ENCODE measurements at places on chromosomes 12 and 14.

DNA sequence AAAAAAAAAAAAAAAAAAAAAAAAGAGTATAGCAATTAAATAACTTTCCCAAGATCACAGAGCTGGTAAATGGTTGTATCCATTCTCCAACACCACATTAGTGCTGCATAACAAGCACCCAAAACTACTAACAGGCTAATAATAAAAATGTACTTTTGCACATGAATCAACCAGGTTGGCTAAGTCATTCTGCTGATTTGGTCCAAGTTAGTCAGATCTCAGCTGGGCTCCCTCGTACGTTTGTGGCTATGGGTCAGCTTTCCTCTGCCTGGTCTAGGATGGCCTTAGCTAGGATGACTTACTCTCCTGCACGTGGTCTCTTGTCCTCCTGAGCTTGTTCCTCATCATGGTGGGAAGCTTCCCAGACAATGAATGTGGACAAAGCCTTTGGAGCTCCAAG, 7.9 kb upstream of the PLEKHG6 start:
- no peak for DNase-seq

- peak; percentile 25 for DNase-seq
These were observed 903 bp downstream of the PARPBP start for GRCh38 chr12:102120886-102121285.

- DNase-seq = peak; percentile 86
These were observed 149.7 kb upstream of the ARHGAP5 start for GRCh38 chr14:31927348-31927832.

DNA sequence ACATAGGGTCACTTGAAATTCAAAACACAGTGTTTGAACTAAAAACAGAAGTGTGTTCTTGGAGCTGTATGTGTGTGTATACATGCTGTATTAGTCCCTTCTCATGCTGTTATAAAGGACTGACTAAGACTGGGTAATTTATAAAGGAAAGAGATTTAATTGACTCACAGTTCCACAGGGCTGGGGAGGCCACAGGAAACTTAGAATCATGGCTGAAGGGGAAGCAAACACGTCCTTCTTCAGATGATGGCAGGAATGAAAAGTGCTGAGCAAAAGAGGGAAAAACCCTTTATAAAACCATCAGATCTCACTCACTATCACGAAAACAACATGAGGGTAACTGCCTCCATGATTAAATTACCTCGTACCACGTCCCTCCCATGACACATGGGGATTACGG, 224.1 kb downstream of the BCAT1 start:
- DNase-seq = no peak

- no peak for DNase-seq
These were observed 471 bp downstream of the MTRFR start for GRCh38 chr12:123233505-123234308.

DNA sequence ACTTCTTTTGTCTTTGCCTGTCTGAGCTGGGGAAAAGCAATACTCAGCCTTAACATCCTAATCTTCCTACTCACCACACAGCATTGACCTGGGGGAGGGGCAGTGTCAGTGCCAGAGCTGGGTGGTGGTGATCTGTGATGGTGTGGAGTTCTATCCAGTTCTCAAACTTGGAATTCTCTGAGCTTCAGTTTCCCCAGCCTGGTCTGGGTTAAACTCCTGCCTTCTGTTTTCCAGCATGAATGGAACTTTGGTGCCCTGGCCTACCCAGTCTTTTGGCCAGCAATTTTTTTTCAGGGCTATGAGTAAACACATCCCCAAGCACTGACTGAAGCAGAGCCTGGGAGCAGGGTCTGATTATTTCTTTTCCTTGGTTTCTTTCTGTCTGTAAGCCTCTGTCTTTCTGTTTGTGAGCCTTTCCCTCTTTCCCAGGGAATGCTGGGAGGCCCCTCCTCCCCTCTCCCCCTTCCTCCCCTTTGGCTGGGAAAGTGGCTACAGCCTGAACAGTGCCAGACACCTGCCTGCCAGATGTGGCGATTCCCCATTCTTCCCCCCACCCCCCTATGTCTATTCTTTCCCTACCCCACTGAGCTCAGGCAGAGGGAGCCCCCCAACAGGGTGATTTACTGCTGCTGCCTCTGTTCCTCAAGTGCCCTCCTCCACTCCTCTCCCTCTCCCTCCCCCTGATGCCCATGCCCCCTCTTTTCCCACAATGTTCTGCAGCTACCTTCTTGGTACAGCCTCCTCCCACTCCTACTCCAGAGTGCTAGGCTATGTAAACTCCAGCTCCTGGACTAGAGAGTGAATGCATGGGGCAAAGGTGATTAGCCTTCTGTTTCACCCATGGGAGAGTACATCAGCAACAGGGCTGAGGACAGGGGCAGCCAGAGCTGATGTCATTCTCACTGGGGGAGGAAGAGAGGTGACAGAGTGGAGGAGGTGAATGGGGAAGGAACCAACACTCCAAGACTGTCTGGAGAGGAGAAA, 11.1 kb downstream of the GPR84 start:
- no peak for DNase-seq

- no peak for DNase-seq
These were observed 25.9 kb downstream of the DUSP6 start for GRCh38 chr12:89326239-89327040.

GRCh38 chr12:53063708-53064612, 14.1 kb downstream of the TNS2 start:
- no peak for DNase-seq

GRCh38 chr12:182381-182892, 31.5 kb downstream of the SLC6A12 start:
- peak; percentile 92 for DNase-seq

GRCh38 chr14:95062946-95063345, 94.4 kb downstream of the DICER1 start:
- no peak for DNase-seq

DNA sequence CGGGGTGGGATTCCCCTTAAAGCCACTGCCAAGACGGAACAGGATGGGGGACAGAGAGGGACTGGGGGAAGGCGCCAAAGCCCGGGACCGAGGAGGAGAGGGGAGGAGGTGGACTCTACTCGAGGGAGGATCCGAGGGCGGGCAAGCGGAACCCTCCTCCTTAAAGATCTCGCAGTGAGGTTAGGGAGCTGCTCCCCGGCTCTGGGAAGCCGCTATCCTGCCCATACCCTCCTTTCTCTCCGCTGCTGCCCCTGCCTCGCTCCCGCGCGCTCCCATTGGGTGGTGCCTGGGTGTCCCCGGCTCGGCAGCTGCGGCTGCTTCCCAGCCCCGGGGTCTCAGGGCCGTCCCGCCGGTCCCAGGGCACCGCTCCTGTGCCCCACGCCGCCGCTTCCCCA, 16.4 kb downstream of the KRT18 start:
- no peak for DNase-seq
